ENCODE measurements at places on chromosomes 2 and 18.

DNA sequence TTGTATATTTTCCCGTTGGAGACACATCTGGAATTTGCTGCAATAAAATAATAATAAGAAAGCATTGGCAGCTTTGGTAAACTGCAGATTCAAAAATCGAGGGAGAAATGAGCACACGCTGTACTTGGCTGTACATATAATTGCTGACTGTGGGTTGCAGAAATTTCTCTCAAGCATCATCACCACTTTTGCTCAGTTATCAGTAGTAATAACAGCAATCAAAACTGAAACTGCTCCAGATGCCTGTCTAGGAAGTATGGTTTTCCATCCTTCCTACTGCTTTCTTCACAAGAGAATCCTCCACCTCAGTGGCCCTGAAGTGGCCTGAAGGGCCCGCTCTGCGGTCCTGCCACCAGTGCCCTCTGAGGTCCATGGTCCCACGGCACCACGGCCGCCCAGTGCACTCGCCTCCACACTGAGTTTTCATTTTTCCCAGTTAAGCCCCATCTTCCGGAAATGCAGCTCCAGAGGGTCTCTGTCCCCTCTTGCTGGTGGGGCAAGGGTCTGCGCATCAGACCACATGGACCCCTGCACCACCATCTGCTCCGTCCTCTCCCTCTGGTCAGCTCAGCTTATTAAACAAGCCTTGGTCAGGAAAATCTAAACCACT, 3.9 kb downstream of the DUSP28 start:
- DNase-seq: no peak

DNA sequence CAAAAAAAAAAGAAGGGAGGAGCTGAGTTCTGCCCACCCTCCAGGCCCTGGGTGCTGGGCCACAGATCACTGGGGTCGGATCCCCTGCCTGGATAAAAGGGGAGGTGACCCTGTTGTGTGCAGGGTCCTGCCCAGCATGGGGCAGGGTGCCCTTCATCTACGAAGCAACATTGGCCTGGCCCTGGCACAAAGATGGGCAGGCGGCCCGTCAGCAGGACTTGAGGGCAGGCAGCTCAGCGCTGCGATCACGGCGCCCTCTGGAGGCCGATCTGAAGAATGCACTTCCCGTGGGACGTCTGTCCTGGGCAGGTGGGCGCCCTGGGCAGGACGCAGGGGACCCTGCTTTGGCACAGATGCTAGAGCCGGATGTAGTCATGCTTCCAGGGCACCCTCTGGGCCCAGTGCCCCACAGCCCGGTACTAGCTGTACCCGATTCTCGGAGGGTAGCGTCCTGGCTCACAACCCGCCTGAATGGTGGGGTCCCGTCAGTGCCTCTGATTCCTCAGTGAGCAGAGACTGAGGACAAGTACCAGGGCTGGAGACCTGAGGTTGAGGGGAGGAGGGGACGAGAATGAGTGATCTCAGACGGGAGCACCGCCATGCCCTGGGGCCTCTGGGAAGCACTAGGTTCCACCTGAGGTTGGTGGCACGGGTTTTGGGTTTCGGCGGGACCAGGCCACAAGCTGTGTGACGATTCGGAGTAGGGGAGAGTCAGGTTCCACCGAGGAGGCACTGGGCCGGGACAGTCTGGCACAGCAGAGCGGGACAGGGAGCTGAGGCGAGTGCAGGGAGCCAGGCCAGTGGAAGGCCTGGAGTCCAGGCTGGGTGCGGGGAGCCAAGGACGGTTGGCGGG, 18.0 kb downstream of the ARID5A start:
- peak; percentile 93 for DNase-seq

DNA sequence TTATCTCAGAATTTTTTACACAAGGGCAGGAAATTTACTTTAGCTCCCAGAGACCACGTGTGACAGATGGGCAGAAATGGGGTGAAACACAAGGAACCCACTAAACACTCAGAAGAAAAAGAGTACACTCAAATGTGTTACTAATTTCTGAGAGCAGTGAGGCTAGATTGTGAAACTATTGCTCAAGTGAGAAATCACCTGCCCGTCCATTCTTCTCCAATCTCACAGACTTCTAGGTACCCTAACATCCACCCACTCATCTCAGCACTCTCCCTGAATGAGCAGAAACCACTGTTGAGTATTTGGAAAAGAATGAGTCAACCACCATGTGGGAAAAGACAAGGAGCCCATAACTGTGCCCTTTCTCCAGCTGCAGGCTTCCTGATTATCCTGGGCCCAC, 293.0 kb upstream of the CDH2 start:
- no peak for DNase-seq

- DNase-seq: no peak
Measured at GRCh38 chr2:64923385-64923710, 65.9 kb upstream of the SLC1A4 start.

- no peak for DNase-seq
Measured at GRCh38 chr2:235776531-235776930, 282.7 kb downstream of the AGAP1 start.

DNA sequence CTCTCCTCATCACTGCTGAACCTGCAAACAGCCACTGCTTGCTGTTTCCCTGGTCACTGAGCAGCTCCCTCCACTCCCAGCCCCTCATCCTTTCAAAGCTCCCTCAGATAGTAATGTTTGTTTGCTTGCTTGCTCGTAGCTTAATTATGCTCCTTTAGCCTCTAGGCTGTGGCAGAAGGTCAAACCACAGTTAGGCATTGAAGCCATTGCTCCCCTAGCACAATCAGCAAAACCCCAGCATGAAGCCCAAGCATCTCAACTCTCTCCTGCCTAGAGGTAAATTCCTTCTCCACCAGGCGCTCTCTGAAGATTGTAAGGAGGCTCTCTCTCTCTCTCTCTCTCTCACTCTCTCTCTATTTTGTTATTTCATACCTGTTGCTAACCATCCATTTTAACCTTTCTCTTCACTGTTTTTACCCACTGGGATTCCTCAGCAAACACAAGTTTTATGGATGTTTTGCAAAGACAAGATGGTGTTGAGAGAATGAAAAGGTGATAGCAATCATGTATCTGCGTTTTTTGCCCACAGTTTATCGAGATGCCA, 135.9 kb upstream of the HNRNPA3 start:
- no peak for DNase-seq

- no peak for DNase-seq
Measured at GRCh38 chr2:158733430-158733755, 61.7 kb upstream of the DAPL1 start.

DNA sequence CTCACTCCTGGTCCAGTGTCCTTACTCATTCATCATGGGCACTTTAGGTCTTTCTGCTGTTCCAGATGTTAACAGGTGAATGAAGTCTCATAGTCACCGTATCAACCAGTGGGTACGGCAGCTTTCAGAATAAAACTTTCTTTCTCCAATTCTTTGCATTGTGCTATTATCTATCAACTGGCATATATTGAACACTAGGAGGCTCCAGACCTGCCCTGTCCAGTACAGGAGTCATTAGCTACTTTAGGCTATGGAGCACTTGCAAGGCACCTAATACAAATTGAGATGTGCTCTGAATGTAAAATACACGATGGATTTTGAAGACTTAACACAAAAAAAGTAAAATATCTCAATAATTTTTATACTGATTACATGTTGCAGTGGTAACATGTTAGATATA, 43.2 kb upstream of the NEB start:
- DNase-seq: no peak
